Glutamatergic neuron (in vitro differentiated cells): ENCODE measurements at places on chromosomes 7 and 10. TPM values are rescaled to one million over a fixed set of nuclear protein-coding genes. Genes with fewer than 3 reads are reported as not detected.

GRCh38 chr10:74883428-74883827 is 57.0 kb downstream of the KAT6B start:
- DNase-seq = no peak

- DNase-seq = no peak
Observed at GRCh38 chr10:94092848-94093247, 99.1 kb downstream of the PLCE1 start.

GRCh38 chr7:137642472-137642871 is 204.3 kb downstream of the DGKI start:
- DNase-seq = no peak

- DNase-seq = no peak
Observed at GRCh38 chr7:77464589-77464988, 48.4 kb upstream of the GSAP start.

GRCh38 chr10:8044908-8045725 is 9.4 kb upstream of the GATA3 start:
- no peak for DNase-seq

DNA sequence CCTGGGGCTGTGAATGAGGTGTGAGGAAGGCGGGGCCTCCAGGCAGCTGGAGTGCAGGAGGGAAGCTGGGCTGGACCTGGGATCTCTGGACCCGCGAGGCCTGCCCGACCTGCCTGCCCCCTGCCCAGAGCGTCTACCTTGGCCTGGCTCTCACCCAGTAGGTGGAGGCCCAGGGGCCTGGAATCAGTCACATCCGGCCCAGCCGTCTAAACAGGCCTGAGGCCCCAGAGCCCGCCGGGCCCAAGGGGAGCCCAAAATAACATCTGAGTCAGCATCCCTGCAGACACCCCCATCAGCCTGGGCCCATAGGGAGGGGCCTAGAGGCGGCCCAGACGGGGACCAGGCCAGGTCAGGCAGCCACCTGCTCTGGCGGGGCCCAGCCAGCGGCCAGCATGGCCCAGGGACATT is 15.1 kb upstream of the ELN start:
- no peak for DNase-seq

DNA sequence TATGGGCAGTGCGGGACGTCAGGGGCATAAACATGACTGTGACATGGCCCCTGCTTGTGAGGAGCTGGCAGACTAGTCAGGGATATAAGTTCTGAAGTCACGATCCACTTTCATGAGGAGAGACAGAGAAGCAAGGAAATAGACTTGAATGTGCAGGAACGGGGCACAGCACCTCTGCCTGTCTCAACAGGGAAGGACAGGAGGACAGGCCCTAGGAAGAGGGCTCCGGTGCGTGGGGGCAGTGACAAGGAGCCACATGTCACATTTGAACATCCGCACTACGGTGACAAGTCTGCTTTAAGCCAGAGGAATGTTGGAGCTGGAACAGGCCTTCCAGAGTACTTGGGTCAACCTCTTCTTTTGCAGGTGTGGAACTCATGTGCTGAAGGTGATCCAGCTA is 19.8 kb upstream of the SAR1A start:
- no peak for DNase-seq

The SP8 gene
- not detected for total RNA-seq

The SPDYE11 gene
- 0.25 TPM for total RNA-seq

The CRHR2 gene
- 2.4 TPM for total RNA-seq

The PAPOLB gene
- total RNA-seq = 1.2 TPM
